Activated CD4-positive, alpha-beta T cell treated with anti-CD3 and anti-CD28 coated beads, Interleukin-2, amount 50 U/mL, for 48 hours (primary cell): ENCODE measurements at places on chromosomes 16 and 17.

- no peak for DNase-seq
Measured at GRCh38 chr16:31094088-31094423, 541 bp downstream of the VKORC1 start.

DNA sequence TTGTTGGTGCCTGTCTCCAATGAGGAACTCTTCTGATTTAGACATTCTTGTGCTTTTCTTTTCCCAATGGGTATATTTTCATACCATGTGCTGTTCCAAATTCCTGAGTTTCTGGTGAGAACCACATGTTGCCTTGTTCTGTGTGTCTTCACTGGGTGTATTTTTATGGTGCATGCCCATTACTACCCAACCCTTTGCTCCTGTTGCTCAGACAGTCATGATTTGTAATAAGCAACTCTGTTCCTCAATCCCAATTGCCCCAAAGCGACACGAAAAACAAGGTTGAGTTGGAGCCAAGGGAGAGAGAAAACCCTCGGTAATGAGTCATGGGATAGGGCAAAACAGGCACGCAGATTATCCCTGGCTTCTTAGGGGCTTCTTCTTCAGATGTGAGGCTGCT lies 101.8 kb downstream of the ABCA8 start:
- DNase-seq = no peak

- DNase-seq = no peak
Measured at GRCh38 chr17:15978606-15979005, 20.9 kb downstream of the ZSWIM7 start.

- peak; percentile 51 for DNase-seq
Measured at GRCh38 chr17:80034791-80035686, 633 bp downstream of the TBC1D16 start.
